ENCODE measurements at places on chromosomes 13 and 19. TPM values are rescaled to one million over a fixed set of nuclear protein-coding genes. Genes with fewer than 3 reads are reported as not detected.

The PLVAP gene
- total RNA-seq: 0.50 TPM

The CACNG8 gene
- total RNA-seq: under 0.01 TPM

The ZNF223 gene
- total RNA-seq: 3.7 TPM

The FRY gene
- total RNA-seq: 50.4 TPM

The NCR1 gene
- not detected for total RNA-seq
